ACHN (cell line): ENCODE measurements at places on chromosomes 11 and 22.

- no peak for DNase-seq
These were observed 37.6 kb downstream of the TPBGL start for GRCh38 chr11:75277991-75278790.

GRCh38 chr22:47344414-47344813 is 582.0 kb downstream of the TBC1D22A start:
- DNase-seq: no peak

DNA sequence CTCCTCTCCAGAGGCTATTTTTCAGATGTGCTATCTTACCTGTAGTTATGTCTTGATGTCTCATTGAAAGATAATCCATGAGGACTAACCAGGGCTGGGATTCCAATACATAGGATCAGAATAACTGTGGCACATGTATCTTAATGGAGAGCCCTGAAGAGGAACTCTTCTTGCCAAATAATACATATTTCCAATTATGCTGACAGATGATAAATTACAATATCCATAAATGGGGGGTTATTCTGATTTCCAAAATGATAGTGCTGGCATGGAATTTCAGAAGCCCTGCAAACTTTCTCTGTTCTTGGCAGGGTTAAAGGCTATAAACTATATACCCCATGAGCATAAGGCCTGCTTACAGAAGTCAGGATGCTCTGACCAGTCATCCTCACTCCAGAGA is 154.2 kb downstream of the ATG16L2 start:
- DNase-seq: no peak

- no peak for DNase-seq
These were observed 53.8 kb upstream of the MPEG1 start for GRCh38 chr11:59266491-59266890.

- DNase-seq: no peak
These were observed 491.5 kb upstream of the KIRREL3 start for GRCh38 chr11:127492029-127492428.

GRCh38 chr11:75717608-75718418 is at the start of gene MOGAT2:
MOGAT2 (plus strand) TSS chr11:75717838; CDS start chr11:75717889, 51 bp downstream.
- no peak for DNase-seq

- DNase-seq: no peak
These were observed 24.4 kb upstream of the BIRC3 start for GRCh38 chr11:102292933-102293332.

DNA sequence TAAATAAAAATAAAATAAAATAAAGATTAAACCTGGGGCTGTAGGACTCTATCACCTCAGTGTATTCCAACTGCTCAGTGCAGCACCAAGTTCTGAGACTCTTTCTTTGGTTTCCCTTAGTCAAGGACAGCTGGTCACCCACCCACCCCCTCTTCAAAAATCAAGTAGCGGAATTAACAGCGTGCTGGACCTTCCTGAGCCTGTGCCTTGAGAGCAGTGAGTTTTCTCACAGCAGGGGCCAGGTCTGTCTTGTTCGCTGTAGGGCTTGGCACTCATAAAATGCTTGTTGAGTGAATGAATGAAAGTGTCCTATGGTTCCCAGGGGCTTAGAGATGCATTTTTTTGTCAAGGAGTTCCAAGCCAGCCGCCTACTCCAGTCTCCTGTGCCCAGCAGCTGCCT is 2.9 kb upstream of the ALX4 start:
- DNase-seq: no peak

DNA sequence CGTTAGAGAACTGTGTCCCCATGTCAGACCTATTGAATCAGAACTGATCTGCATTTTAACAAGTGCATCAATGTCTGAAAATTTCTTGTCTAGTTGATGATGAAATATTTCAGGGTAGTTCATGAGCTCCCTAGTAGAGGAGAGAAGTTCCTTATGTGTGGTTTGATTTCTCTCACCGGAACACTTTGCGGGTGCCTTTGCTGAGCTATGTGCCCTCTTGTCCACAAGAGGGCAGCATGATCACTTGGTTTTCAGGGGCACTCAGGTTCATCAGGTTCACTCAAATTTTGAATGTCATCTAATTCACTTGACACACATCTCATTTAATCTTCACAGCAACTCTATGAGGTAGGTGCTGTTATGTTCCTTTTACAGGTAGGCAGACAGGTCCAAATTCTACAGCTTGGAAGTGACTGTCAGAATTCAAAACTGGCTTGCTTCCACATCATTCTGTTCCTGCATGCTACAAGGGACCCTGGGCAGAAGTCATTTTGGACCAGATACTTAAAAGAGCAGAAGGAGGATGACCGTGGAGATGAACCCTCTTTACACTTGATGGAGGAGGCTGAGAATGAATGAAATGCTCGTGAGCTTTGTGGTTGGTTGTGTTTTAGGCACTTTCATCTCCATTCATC is 55.6 kb downstream of the P4HA3 start:
- DNase-seq: peak; percentile 48

DNA sequence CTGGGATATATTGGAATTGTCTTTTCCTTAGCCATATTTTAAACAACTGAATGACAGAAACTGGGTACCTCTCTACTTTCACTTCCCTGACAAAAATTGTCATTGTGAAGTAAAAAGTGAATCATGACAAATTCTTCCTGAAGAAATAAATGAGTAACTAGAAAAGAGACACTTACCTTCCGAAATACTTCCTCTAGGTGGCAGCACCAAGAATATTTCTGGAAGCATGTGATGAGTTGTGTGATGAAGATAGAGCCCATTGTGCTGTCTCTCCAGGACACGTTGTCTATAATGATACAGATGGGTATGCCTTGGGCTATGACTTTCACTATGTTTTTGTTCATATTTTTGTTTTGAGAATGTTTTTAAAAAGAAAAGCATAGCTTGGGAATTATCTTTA is 21.5 kb downstream of the CASP4 start:
- peak; percentile 73 for DNase-seq

DNA sequence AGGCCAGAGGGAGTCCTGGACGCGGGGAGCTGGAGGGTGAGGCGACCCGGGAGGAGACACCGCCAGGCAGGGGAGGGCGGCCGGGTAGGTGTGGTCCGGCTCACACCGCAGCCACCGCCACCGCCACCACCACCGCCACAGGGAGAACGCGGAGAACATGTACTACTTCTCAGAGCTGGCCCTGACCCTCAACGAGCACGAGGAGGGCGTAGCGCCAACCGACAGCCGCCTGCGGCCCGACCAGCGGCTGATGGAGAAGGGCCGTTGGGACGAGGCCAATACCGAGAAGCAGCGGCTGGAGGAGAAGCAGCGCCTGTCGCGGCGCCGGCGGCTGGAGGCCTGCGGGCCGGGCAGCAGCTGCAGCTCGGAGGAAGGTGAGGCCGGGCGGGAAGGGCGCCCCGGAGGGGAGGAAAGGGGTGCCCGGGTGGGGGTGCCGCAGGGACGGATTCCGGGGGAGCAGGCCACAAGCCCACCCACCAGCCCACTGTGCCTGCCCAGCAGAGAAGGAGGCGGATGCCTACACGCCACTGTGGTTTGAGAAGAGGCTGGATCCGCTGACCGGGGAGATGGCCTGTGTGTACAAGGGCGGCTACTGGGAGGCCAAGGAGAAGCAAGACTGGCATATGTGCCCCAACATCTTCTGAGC is 62.8 kb downstream of the MORC2 start:
- DNase-seq: no peak

GRCh38 chr11:66864924-66865697 is 8.2 kb downstream of the LRFN4 start:
- no peak for DNase-seq

DNA sequence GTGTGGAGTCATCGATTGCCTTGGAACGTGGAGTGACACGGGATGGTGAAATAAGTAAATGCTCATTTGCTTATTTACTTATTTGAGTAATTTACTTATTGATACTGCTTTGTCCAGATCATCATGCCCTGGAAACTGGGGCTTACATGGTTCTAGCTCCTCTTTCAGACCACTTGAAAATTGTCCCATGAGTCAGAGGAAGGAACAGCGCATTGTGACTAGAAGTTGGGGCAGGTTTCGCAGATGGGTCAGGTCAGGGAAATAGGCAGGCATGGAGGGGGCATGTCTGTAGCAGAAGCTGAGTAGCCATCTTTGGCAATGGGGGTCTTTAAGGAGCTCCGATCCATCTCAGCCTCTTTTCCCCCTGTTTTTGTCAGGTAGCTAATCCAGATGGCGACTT is 104.2 kb upstream of the SORL1-AS1 start:
- no peak for DNase-seq

- no peak for DNase-seq
These were observed 13.4 kb upstream of the PLEKHB1 start for GRCh38 chr11:73632996-73633395.

DNA sequence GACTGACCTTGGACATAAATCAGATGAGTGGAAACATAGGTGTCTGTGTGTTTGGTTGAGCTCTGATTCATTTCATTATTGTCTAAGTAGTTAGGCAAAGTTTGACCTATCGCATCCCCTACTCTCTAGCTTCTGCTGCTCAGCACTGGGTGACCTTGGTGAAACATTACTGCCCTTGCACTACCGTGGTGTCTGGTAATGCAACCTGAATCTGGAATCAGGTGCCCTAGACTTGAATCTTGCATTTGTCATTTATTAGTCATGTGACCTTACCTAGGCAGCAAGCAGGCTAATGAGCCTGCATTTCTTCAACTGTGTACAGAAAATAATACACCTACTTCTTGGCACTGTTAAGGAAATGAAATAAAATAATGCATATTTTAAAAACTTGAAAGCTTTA is 242.3 kb upstream of the BLID start:
- no peak for DNase-seq
